ENCODE measurements at places on chromosomes 2 and 18. TPM values are rescaled to one million over a fixed set of nuclear protein-coding genes. Genes with fewer than 3 reads are reported as not detected.

DNA sequence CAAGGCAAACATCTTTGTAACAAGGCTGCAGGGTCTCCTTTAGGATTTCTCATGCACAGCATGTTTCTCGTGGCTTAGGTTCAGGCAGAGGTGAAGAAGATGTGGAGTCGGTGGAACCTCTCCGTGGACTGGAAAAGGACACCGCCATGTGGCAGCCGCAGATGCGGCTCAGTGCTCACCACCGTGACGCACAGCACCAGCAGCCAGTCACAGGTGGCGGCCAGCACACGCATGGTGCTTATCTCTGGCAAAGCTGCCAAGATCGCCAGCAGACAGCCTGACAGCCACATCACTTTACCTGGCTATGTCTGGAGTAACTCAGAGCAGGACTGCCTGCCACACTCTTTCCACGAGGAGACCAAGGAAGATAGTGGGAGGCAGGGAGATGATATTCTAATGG lies 86.6 kb downstream of the PTH2R start:
- no peaks in the 10 kb centered on the region for H3K4me1 ChIP-seq
- no peak overlapping the region for H3K27ac ChIP-seq
- no peaks in the 10 kb centered on the region for H3K27me3 ChIP-seq
- no peaks in the 10 kb centered on the region for H3K36me3 ChIP-seq

DNA sequence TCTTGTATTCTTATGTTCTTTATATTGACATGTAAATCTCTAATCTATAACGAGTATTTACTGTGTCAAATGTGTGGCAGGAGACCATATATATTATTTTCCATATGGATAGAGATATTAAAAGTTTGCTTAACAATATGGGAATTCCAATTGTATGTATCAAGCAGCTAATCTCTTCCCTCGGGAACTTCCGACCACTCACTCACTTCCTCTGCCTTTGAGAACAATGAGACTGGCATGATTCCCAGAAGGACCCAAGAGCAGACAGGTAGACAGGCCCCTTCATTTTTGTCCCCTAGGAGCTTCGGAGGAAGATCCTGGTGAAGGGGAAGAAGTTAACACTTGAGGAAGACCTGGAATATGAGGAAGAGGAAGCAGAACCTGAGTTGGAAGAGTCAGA lies 24.1 kb downstream of the PLCD4 start:
- no peaks in the 10 kb centered on the region for H3K27me3 ChIP-seq
- no peak overlapping the region for H3K27ac ChIP-seq
- DNase-seq = no peak
- no peak overlapping the region for H3K4me3 ChIP-seq
- H3K4me1 ChIP-seq = no peaks in the 10 kb centered on the region
- H3K36me3 ChIP-seq = peaks cover 21% of the 10 kb centered on the region

- H3K4me3 ChIP-seq = no peak overlapping the region
- H3K4me1 ChIP-seq = no peaks in the 10 kb centered on the region
- H3K27ac ChIP-seq = no peak overlapping the region
- no peaks in the 10 kb centered on the region for H3K27me3 ChIP-seq
- no peaks in the 10 kb centered on the region for H3K36me3 ChIP-seq
These were observed 365.2 kb downstream of the DSEL start for GRCh38 chr18:67151366-67151765.

- no peak for DNase-seq
- no peak overlapping the region for H3K27ac ChIP-seq
- no peaks in the 10 kb centered on the region for H3K27me3 ChIP-seq
- no peaks in the 10 kb centered on the region for H3K4me1 ChIP-seq
- no peak overlapping the region for H3K4me3 ChIP-seq
These were observed 37.7 kb upstream of the KLF11 start for GRCh38 chr2:10005461-10006235.

The CLIP4 gene
- total RNA-seq = 65.2 TPM

DNA sequence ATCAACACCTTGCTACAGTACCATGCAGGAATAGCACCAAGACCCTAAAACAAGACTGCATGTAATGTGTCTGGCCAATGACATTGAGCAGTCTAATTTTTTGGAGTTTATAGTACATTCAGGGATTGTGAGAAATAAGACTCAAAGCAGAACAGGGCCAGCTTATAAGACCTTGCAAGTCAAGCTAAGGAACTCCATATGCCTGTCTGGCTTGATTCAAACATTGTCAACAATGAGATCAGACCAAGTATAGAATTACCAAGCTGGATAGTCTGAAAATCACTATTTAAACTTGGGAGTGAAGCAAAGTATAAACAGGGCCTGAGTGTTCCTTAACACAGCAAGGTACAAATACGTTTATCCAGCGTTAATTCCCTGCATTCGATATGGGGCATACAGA lies 370.9 kb downstream of the CNTNAP5 start:
- H3K4me3 ChIP-seq = no peak overlapping the region
- DNase-seq = no peak
- no peaks in the 10 kb centered on the region for H3K36me3 ChIP-seq
- no peak overlapping the region for H3K27ac ChIP-seq
- H3K4me1 ChIP-seq = no peaks in the 10 kb centered on the region
- no peaks in the 10 kb centered on the region for H3K27me3 ChIP-seq

The PSD4 gene
- total RNA-seq = 100.0 TPM

DNA sequence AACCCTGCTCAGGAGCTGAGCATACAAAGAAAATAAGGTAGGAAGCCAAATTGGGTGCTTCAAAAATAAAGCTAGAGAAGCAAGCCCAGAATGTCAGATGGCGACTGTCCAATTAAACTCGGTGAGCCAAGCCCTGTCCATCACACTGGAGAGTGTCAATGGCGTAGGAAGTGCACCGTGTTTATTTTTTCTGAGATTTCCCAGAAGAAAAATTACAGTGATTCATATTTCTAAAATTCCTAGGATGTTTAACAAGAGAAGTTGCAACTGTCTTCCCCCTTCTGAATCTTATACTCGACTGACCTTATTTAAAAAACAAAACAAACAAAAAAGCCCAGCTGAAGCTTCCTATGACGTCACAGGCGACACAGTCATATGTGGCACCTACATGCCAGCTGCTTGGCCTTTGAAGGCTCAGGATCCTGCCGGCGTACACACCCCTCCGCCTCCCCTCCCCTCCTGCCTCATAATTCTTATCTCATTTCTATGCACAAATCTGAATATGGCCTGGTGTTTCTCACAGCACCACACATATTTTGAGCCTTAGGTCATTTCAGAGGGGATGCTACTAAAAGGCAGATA lies 60.8 kb downstream of the MBP start:
- peak overlapping the region; percentile 21 for H3K4me3 ChIP-seq
- H3K27ac ChIP-seq = peak overlapping the region; percentile 78
- DNase-seq = peak; percentile 86
- no peaks in the 10 kb centered on the region for H3K27me3 ChIP-seq
- peaks cover 99% of the 10 kb centered on the region for H3K4me1 ChIP-seq

GRCh38 chr2:10272464-10272863 lies 30.2 kb upstream of the HPCAL1 start:
- no peak overlapping the region for H3K27ac ChIP-seq
- DNase-seq = no peak
- no peaks in the 10 kb centered on the region for H3K27me3 ChIP-seq
- H3K36me3 ChIP-seq = no peaks in the 10 kb centered on the region
- no peak overlapping the region for H3K4me3 ChIP-seq
- H3K4me1 ChIP-seq = peaks cover 7% of the 10 kb centered on the region

The SLC4A5 gene
- total RNA-seq = 10.9 TPM

DNA sequence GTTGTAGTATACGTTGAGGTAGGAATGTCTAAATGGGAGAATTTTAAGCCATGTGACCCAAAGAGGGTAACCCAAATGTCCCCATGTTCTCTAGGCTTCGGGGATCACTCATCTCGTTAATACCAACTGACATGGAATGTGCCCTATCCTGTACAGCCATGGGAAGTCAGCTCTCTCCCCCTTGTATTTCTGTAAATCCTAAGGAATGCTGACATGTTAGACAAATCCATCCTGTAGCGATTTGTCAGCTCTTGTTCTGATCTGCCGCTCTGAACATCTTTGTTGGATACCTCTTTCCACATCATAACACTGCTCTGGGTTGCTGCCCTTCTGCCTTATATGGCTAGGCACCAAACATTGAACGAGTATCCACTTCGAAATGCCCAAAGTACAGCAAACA lies 350.6 kb downstream of the RND3 start:
- no peaks in the 10 kb centered on the region for H3K27me3 ChIP-seq
- H3K4me1 ChIP-seq = no peaks in the 10 kb centered on the region
- no peak overlapping the region for H3K4me3 ChIP-seq
- no peak for DNase-seq
- H3K27ac ChIP-seq = no peak overlapping the region
- no peaks in the 10 kb centered on the region for H3K36me3 ChIP-seq

- H3K4me1 ChIP-seq = peaks cover 52% of the 10 kb centered on the region
- no peak overlapping the region for H3K4me3 ChIP-seq
- H3K27ac ChIP-seq = no peak overlapping the region
- no peaks in the 10 kb centered on the region for H3K27me3 ChIP-seq
- no peaks in the 10 kb centered on the region for H3K36me3 ChIP-seq
These were observed 31.8 kb downstream of the SMAD2 start for GRCh38 chr18:47898696-47899095.

The PROC gene
- not detected for total RNA-seq

The DUSP11 gene
- 45.5 TPM for total RNA-seq

DNA sequence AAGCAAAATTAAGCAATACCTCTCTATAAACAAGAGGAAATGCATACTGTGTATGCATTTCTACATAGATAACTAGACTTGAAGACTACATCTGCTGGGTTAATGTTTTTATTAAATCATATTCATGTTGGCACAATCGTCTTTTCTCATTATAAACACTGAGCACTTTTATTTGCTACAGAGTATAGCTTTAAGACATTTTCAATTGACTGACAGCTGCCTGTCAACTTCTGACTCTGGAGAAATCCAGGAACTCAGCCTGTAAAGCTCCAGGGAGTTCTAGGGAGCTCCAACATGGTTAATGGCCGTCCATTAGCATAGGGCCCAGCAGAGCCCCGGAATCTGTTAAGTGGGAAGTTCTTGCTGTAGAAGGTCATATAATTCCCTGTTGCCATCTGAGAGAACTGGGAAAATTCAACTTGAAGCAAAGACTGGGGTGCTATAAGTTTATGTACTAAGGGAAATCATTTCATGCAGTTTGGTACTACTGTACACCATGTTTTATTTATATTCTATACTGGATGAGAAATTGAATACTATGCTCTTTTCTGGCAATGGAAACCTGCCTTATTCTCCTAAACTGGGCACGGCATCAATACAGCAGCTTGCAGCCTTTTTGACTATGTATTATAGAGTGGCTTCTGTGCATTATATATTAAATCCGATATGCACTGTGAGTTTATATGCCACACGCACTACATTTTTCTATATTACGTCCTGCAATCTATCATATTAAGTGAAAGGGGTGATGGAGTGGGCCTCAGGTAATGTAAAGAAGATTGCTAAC lies 243.5 kb upstream of the ZNF521 start:
- no peaks in the 10 kb centered on the region for H3K36me3 ChIP-seq
- H3K4me1 ChIP-seq = no peaks in the 10 kb centered on the region
- H3K27me3 ChIP-seq = no peaks in the 10 kb centered on the region

GRCh38 chr2:240300840-240301239 lies 134.6 kb upstream of the GPC1 start:
- no peaks in the 10 kb centered on the region for H3K4me1 ChIP-seq
- H3K27me3 ChIP-seq = no peaks in the 10 kb centered on the region
- H3K4me3 ChIP-seq = no peak overlapping the region
- no peaks in the 10 kb centered on the region for H3K36me3 ChIP-seq
- no peak for DNase-seq

The SLC19A3 gene
- total RNA-seq = not detected

- H3K27ac ChIP-seq = no peak overlapping the region
- H3K4me1 ChIP-seq = no peaks in the 10 kb centered on the region
- H3K36me3 ChIP-seq = peaks cover 34% of the 10 kb centered on the region
- no peak overlapping the region for H3K4me3 ChIP-seq
These were observed 33.9 kb downstream of the ERLEC1 start for GRCh38 chr2:53820711-53821110.

The IL1R1 gene
- total RNA-seq = 0.86 TPM

The NR4A2 gene
- total RNA-seq = 2.1 TPM
